ENCODE measurements at places on chromosomes 5 and 9.
A peak's percentile ranks its signal among the peaks of the same experiment; 100 is the strongest.

GRCh38 chr9:121859646-121860045, 208.2 kb downstream of the DAB2IP start:
- no peak for DNase-seq

DNA sequence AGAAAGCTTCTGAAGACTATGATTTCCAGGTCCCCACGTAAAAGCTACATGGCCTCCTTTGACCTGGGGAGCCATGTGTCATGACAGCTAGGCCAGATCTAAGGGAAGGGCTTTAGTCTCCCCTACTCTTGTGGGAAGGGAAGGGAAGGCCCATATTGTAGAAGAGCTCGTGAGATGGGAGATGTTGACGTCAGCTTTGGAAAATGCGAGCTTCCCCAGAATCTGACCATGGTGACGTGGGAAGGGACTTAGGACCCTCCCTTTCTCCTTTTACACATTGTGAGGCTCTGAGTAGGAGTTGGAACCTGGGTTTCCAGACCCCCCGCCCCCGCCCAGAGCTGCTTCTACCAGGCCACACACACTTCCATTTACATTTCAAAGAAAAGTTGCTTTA, 165.5 kb downstream of the SYK start:
- DNase-seq: no peak

DNA sequence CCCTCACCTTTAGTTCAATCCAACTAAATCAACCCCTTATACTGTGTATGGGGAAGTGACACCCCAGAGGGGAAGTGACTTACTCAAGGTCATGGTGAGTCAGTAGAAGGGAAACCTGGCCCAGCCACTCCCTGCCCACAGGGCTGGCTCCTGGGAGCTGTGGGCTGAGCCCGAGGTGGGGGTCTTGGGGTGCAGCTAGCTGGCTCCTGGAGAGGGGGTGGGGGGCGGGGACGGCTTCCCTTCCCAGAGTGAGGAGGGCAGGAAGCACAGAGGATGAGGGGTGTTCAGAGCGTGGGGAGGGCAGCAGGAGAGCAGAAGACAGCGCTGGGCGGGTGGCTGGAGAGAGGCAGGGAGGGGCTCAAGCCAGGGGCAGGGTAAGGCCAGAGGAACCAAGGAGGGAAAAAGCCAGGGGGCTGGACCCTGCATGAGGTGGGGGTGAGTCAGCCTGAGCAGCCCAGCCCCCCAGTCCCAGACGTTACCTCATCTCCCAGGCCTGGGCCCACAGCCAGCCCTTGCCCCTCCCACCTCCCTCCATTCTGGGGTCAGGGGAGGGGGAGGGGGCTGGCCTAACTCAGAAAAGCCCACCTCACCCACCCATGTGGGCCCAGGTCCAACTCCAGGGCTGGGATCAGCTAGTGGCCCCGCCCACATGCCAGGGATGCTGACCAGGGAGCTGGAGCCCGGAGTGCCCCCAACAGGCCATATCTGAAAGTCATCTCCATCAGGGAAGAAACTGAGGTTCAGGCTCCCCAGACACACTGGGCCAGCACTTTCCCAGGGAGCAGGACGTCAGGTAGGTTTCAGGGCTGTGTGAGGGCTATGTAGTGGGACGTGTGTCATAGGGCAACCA, 2.8 kb downstream of the PDLIM7 start:
- DNase-seq: peak; percentile 86

GRCh38 chr5:162657076-162657475, 589.5 kb downstream of the GABRG2 start:
- DNase-seq: no peak

GRCh38 chr9:128818839-128819715, 777 bp downstream of the ENDOG start:
- peak; percentile 26 for DNase-seq

DNA sequence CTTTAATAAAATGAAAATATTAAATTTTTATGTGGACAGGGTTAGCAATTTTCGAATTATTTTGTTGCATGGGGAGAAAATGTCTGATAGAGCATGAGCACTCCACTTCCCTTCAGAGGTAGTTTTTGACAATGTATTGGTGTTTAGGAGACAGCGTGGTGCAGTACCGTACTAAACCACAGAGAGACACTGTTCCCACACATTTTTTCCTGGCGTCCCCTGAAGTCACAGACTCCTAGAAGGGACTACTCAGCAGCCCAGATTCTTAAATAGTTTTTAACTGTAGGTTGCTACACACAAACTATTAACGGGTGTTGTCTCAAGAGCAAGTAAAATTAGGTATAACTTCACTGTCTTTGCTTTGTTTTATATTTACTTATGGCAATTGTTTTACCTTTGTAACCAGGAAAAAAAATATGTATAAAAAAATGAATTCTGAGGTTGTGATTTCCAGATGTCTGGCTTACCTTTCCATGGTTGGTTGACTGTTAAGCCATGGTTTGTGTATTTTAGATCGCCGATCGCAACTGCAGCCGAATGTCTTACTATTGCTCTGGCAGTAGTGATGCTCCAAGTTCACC, 171.2 kb downstream of the DOCK8 start:
- no peak for DNase-seq

GRCh38 chr9:98570055-98570454, 138.7 kb downstream of the GABBR2 start:
- no peak for DNase-seq

DNA sequence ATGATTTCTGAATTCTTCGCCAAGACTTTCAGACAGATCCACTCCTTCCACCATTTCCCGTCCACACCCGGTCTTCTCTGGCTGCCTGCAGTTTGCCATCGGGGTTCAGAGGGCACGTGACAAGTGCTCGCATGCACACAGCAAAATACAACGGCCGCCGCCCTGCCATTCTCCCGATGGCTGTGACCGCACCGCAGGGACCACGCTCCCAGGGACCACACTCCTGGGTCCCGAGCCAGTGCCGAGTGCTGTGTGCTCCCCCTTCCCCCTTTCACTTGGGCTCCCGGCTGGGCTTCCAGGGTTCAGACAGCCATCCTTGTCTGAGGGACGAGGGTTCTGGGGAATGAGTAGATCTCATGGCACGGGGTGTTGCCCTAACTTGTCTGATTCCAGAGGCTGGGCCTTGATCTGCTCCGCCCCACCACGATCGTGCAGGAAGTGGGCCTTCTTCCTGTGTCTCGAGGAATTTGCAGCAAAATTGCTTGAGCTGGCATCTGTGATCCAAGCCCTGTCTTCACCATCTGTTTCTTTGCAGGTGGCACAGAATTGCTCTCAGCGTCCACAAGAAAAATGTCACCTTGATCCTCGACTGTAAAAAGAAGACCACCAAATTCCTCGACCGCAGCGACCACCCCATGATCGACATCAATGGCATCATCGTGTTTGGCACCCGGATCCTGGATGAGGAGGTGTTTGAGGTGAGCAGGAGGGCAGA, 59.2 kb downstream of the COL5A1 start:
- no peak for DNase-seq

DNA sequence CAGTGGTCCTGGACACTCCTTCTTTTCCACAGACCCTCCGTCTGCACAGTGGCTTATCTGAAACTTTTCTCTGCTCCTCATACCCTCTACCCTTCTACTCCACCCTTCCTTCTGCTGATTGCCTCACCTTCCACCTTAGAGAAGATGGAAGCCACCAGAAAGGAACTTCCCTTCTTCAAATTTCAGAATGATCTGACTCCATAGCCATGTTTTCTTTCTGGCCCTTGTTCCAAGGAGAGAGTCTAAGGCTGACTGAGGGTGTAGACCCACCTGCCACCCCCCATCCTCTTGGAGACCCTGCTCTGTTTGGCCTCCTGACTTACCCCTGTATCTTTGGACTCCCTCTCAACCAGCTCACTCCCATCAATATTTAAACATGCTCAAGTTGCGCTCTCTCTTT, 7.4 kb downstream of the SNX30 start:
- DNase-seq: no peak

DNA sequence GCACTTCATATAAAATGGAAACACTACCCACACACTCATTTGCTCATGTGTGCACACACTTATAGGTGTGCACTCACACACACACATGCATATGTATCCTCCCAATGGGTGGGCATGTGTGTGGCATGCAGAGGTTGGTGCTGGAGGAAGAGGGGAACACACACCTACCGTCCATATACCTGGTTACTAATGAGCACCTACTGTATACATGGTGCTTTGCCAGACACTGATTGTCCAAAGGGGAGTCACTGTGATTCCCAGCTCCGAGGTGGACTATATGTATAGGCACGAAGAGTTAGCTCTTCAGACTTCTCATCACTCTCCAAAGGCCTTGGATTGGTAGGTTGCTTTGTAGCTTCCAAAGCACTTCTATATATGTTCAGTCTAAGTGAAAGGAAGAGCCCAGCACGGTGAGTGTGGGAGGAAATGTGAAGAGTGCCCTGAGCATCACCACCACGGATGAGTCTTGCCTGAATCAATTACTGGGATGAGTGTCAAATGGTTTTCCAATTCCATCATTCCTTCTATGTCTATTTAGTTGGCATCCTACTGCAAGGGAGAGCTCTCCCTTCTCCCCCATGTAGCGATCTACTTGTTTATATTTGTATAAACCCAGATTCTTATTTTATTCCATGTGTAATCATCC, 12.6 kb upstream of the ERGIC1 start:
- no peak for DNase-seq

DNA sequence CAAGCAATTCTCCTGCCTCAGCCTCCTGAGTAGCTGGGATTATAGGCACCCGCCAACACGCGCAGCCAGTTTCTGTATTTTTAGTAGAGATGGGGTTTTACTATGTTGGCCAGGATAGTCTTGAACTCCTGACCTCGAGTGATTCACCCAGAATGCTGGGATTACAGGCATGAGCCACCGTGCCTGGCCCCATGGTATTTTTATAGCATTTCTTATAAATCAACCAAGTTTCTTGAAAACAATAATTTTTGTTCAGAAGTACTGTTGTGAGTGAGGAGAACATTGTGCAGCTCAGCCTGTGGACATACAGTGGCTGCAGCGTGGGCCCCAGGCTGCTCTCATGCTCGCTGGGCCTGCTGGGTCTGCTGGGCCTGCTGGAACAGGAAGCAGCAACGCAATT, 45.3 kb downstream of the MAP1B start:
- DNase-seq: no peak

DNA sequence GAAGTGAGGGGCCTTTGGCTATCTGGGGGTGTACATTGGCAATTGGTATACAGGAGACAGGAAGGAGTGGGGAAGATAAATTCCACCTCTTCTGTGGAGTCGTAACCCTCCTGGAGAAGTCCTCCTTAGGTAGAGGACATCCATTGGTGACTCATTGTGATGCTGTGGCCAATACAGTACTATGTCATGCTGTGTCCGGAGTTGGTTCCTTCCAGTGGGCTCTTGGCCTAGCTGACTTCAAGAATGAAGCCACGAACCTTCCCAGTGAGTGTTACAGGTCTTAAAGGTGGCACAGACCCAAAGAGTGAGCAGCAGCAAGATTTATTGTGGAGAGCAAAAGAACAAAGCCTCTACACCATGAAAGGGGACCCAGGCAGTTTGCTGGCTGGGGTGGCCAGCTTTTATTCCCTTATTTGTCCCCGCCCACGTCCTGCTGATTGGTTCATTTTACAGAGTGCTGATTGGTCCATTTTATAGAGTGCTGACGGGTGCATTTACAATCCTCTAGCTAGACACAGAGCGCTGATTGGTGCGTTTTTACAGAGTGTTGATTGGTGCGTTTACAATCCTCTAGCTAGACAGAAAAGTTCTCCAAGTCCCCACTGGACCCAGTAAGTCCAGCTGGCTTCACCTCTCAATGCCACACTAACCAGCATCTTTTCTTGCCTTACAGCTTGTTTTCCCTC, 37.3 kb upstream of the FBP1 start:
- DNase-seq: no peak

DNA sequence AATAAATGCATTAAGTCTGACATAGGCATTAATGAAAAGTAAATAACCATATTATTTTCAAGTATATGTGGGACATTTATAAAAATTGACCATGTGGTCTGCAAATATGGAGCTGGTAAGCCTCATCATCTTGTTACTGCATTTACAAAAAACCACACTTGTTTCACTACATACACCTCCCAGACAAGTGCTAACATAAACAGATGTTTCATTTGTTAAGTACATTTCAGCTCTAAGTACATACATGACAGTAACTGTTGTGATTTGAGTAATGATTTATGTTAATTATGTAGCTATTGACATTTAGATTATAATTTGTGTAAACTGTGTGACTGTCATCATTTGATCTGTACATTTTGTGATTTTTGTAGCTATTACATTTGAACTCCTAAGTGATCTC, 13.9 kb downstream of the IDNK start:
- DNase-seq: no peak

- no peak for DNase-seq
Measured at GRCh38 chr9:122201641-122202040, 27.1 kb downstream of the LHX6 start.
